Endodermal cell (in vitro differentiated cells): ENCODE measurements at places on chromosomes 2 and 18. TPM values are rescaled to one million over a fixed set of nuclear protein-coding genes. Genes with fewer than 3 reads are reported as not detected.

The CIB4 gene
- not detected in 2 replicates for total RNA-seq

The CHRNG gene
- total RNA-seq: not detected in 3 replicates

The PRKCE gene
- total RNA-seq: 1.4 to 3.4 TPM (median 1.8 TPM) in 3 replicates

The LHCGR gene
- total RNA-seq: not detected in 2 replicates
